Kidney glomerular epithelial cell (primary cell): ENCODE measurements at places on chromosomes 16 and 17.

- no peak for DNase-seq
Observed at GRCh38 chr17:28473542-28473941, at the start of gene SLC13A2. SLC13A2 (plus strand) TSS chr17:28473644; CDS start chr17:28473713, 69 bp downstream.

GRCh38 chr17:17350491-17351355 lies 47.5 kb downstream of the NT5M start:
- peak; percentile 82 for DNase-seq

DNA sequence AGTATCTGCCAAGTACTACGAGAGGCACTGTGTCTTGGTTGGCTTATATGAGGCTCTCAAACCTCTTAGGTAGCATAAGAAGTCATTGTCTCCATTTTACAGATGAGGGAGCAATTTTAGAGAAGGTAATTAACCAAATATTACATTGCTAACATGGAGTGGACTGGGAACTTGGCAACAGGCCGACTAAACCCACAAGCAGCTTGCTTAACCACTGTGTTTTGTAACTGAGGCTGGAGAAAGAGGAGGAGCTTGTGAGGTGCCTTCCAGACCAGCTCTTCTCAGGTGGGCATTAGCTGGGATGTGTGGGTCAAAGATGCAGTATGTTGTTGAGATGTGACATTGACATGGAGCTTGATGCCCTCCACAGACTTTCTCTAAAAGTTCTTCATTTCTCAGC lies 835.6 kb upstream of the RBFOX1 start:
- no peak for DNase-seq

DNA sequence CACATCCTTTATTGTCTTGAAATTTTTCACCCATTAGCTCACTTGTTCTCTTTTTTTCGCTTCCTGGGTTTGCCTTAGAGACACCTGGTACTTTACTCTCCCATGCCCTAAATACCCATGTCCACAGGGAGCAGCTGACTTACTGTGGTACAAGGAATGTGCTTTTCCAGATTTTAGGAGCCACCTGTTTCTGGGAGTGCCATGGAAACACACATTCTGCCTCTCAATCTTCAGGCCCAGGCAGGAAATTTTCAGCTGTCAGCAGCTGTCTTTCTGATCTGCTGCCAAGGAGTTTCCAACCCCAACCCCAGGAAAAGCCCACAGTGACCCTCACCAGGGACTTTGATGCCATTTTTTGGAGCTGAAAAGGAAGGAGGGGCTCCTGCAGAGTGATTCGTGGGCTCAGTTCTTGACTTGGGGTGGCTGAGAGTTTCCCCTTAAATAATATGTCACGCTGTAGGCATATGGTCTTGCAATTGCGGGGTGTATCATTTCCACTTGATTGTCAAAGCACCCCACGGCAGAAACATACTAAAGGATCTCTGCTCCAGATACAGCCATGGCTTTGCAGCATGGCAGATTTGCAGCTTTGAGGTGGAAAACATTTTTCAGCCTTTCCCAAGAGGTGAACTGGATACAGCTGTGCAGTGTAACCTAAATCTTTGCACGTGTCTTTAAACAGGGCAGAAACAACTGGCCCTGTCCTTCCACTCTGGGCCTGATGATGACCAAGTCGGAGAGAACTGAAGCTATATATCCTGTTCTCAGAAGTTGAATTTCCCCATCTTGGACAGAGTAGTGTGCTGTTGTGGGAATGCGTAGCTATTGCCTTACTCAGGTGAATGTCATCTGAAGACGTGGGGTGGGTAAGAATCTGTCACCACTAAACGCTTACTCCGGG lies 19.2 kb downstream of the RBFOX1 start:
- DNase-seq: no peak

- DNase-seq: no peak
Observed at GRCh38 chr17:65314212-65314611, 177.0 kb downstream of the RGS9 start.
